Stimulated activated CD4-positive, alpha-beta T cell treated with anti-CD3 and anti-CD28 coated beads, Interleukin-1b, Interleukin-23, amount 100 ng/mL, for 48 hours (primary cell): ENCODE measurements at places on chromosomes 3 and 15.

DNA sequence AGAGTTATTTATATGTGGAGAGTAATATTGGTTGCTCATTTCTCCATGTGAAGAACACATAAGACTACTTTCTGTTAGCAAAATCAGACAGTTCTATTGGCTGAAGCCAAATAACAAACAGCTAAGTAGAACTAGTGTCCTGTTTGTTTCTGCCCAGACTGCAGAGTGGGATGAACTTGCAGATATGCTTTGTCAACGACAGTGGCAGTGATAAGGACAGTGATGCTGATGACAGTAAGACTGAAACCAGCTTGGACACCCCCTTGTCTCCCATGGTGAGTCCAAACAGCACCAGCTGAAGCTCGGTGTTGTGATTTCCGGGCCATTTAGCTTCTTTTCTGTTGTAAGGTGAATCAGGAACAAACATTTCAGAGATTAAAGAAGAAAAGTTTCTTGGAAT is 102.6 kb upstream of the IL12A start:
- DNase-seq: no peak

GRCh38 chr3:12926660-12927059 is 85.3 kb upstream of the RPL32 start:
- DNase-seq: no peak

DNA sequence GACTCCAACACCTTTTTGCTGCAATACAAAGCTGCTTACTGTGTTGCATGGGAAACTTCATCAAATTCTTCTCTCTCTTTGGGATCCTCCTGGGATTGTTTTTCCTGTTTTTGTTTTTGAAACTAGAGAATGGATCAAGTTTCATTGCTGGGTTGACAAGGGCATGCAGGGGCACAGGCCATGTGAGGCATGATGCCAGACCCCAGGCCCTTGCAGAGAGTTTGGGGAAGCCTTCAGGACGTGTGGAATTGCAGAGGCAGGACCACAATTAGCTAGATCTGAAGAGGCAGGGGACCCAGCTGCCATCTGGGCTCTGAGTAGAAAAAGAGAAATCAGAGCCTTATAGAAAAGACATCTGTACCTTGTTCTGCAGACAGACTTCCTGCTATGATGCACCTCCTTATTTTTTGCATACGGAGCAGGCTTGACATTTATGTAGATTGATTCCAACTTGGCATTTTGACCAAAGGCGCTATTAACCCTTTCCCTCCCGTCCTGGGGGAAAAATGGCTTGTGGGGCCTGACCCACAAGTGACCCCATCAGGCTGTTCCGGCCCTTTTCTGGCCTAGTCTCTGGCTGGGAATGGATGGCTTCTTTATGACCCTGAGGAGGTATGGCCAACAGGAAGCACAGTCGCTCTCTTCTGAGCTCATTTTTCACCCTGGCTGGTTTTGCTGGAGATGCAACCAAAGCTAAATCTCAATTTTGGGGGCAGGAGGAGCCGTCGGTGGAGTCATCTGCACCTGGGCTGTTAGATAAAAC is 44.3 kb upstream of the CHRNB4 start:
- DNase-seq: no peak

GRCh38 chr3:145429546-145429945 is 731.4 kb downstream of the PLOD2 start:
- no peak for DNase-seq

- DNase-seq: no peak
Observed at GRCh38 chr3:196963631-196963953, 5.0 kb downstream of the PIGZ start.

GRCh38 chr3:31615071-31615875 is 82.5 kb downstream of the STT3B start:
- no peak for DNase-seq

- DNase-seq: no peak
Observed at GRCh38 chr3:171436380-171436779, 23.8 kb downstream of the TNIK start.

GRCh38 chr3:105967117-105967516 is 98.3 kb upstream of the CBLB start:
- DNase-seq: no peak

- no peak for DNase-seq
Observed at GRCh38 chr3:88267441-88267840, 117.7 kb downstream of the C3orf38 start.

GRCh38 chr3:10518506-10519150 is 13.2 kb upstream of the ATP2B2 start:
- no peak for DNase-seq
